ENCODE measurements at places on chromosomes 3 and 15. TPM values are rescaled to one million over a fixed set of nuclear protein-coding genes. Genes with fewer than 3 reads are reported as not detected.
A peak's percentile ranks its signal among the peaks of the same experiment; 100 is the strongest.

Gene IL20RB
- total RNA-seq = 0.42 TPM

Gene LIPC
- 0.04 TPM for total RNA-seq

Gene TF
- total RNA-seq = 0.18 TPM

Gene GJD2
- total RNA-seq = not detected

Gene SIN3A
- 25.7 TPM for total RNA-seq

Gene LINGO1
- 0.04 TPM for total RNA-seq

Gene ZIC1
- total RNA-seq = 2.1 TPM

Gene OSTN
- total RNA-seq = not detected

Gene RASGRF1
- not detected for total RNA-seq

Gene ACAN
- under 0.01 TPM for total RNA-seq

Gene GP9
- not detected for total RNA-seq

Gene HTR3E
- total RNA-seq = not detected

Gene PLA2G4D
- not detected for total RNA-seq

Gene WNT5A
- 0.07 TPM for total RNA-seq

GRCh38 chr3:66723231-66723630 lies 222.4 kb upstream of the LRIG1 start:
- DNase-seq = no peak

DNA sequence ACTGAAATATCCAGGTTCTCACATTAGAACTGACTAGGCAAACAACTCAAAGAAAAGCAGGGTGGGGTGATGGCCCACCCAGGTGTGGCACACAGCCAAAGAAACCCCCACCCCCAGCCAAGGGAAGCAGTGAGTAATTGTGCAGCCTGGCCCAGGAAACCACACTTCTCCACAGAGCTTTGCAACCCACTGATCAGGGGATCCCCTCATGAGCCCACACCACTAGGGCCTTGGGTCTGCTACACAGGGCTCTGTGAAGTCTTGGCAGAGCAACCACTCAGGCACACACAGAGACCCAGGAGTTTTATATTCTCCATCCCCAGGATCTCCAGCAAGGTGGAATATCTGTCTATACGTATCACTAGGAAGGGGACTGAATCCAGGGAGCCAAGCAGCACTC lies 22.2 kb upstream of the TRIM42 start:
- DNase-seq = no peak

- DNase-seq = no peak
Measured at GRCh38 chr3:21573291-21573690, 177.7 kb downstream of the ZNF385D start.

GRCh38 chr15:51576911-51577500 lies 45.6 kb downstream of the DMXL2 start:
- no peak for DNase-seq

DNA sequence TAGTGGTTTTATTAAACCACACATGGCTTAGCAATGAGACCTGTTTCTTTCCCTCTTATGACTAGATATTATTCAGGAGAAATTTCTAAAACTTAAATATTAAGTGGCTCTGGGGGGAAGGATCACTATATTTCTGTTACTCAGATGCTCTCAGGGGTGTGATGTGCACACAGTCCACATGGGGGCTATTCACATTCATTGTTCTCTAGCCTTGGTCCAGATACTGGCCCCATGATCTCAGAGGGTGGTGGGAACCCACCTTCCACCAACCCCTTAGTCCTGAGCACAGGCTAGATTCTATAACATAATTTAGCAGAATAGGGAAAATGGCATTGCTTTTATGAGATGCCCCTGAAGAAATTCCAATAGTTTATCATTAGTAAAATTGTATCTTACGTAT lies 149.0 kb upstream of the ST8SIA2 start:
- DNase-seq = no peak

GRCh38 chr3:155211266-155211665 lies 82.2 kb downstream of the STRIT1 start:
- no peak for DNase-seq

DNA sequence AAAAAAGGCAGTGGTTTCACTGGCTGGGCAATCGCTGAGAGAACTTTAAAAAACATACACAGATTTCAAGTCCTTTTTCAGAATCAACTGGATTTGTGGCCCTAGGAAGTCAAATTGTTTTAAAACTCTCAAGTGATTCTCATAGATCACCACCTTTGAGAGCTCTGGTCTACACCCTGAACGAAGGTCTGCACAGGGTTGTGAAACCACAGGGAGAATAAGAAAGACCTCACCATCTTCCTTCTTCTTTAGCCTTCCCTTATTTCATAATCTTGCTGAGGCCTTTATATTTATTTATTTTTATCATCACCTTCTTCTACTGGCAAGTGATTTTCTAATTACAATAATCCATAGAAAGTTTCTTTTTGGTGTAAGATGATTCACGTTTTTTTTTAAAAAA lies 58.1 kb downstream of the FOXP1 start:
- no peak for DNase-seq

- DNase-seq = no peak
Measured at GRCh38 chr3:21100656-21101359, 650.2 kb downstream of the ZNF385D start.

- peak; percentile 11 for DNase-seq
Measured at GRCh38 chr3:58659051-58659675, 7.4 kb downstream of the FAM3D start.

GRCh38 chr3:78455712-78456433 lies 1311.9 kb downstream of the ROBO1 start:
- no peak for DNase-seq

DNA sequence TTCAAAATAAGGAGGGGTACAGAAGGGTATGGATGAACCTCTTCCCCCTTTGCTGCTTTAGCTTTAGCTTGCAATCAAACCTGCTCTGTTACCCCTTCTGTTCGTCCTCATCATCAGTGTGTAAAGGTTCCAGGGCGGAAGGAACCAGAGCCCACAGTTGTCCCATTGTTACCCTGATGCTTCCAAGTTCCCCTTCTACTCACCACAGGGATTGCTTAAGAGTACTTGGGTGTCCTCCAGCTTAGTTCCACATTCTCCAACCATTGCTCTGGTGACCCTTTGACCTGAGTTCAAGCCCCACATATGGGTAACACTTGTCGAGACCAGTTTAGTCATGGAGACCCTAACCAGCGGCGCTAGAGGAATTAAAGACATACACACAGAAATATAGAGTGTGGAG lies 1080.1 kb upstream of the ALCAM start:
- DNase-seq = no peak
